ENCODE measurements at places on chromosomes 4 and X.

- no peak for DNase-seq
These were observed 37.2 kb downstream of the RTL9 start for GRCh38 chrX:110395877-110396276.

GRCh38 chr4:184544788-184545409 is 70.5 kb upstream of the IRF2 start:
- no peak for DNase-seq

GRCh38 chrX:153828723-153829548 is 1.4 kb downstream of the PDZD4 start:
- DNase-seq = no peak

- DNase-seq = no peak
These were observed 89.4 kb upstream of the PSAPL1 start for GRCh38 chr4:7524064-7524682.

GRCh38 chr4:17065821-17066220 is 167.4 kb upstream of the LDB2 start:
- DNase-seq = no peak

- DNase-seq = no peak
These were observed 61.3 kb upstream of the TAB3 start for GRCh38 chrX:30950391-30950790.

- no peak for DNase-seq
These were observed 411.4 kb downstream of the IL1RAPL1 start for GRCh38 chrX:28998609-28999135.

DNA sequence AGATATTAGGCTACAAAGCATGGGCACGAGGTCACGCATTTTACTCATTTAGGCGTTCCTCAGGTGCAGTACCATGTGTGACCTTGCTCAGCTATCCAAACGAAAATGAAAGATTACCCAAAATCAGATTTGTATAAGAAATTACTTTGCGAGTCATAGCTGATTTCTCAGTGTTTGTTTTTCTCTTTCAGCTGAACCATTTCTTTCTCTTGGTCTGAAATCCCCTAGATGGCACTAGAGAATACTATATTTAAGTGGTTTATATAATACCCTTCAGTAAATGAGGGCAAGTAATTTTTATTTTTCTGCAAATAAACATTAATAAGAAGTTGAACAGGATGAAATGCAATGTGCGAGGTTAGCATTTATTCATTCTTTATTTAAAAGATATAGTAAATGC is 496.6 kb downstream of the STIM2 start:
- no peak for DNase-seq

GRCh38 chr4:18935659-18936345 is 914.2 kb upstream of the LCORL start:
- DNase-seq = no peak

- DNase-seq = no peak
These were observed 11.0 kb downstream of the PTTG2 start for GRCh38 chr4:37971202-37971601.

DNA sequence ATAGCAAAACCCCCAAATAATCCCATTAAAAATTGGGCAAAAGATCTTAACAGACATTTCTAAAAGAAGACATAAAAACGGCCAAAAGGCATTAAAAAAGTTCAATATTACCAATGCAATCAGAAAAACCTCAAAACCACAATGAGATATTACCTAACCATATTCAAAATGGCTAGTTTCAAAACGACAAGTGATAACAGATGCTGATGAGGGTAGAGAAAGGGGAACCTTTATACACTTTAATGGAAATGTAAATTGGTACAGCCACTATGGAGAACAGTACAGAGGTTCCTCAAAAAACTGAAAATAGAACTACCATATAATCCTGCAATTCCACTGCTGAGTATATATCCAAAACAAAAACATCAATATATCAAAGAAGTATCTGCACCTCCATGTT is 6.2 kb downstream of the AADAT start:
- DNase-seq = no peak

DNA sequence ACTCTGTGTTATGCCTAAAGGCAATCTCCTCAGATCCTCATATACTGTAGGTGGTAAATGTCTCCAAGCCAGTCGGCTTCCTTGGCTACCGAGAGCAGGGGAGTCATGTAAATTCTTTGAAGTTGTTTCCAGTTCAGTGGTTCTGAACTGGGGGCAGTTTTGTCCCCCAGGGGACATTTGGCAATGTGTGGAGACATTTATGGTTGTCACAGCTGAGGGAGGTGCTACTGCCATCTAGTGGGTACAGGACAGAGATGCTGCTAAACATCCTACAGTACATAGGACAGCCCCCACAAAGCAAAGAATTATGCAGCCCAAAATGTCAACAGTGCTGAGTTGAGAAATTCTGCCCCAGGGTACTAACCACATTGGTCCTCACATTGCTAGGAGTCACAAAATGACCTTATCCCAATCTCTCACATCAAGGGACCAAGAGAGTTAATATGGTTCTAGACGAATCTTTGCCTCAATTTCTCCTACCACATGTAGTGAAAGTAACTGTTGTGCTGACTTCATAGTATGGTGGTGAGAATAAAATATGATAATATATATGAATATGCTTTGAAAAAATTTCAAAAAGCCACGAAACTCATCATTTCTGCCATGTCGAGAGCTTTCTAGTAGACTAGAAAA is 104.4 kb upstream of the ARHGAP24 start:
- no peak for DNase-seq

DNA sequence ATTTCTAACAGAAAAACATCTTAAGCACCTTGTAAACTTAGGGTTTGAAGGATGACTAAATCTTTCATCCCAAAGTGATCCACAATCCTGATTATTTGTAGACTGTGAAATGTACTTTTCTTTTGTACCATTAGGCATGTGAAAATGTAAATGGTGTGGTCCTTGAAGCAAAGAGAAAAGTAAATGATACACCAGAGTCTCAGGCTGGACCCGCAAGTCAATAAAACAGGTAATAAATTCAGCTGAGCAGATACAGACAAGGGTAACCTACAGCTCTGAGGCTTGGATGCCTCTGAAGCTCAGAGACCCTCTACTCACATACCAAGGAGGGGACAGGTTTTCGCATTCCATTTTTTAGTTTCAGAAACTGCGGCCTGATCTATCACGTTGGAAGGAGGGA is 2.8 kb upstream of the LAP3 start:
- DNase-seq = no peak

Data from CD4-positive, alpha-beta T cell treated with Interleukin-4 for 1 hour (primary cell).